GOT3 (cell line): ENCODE measurements at places on chromosomes 2 and 18.

- no peak for DNase-seq
Observed at GRCh38 chr18:39772155-39772919, 2182.7 kb upstream of the PIK3C3 start.

- DNase-seq = no peak
Observed at GRCh38 chr2:180366481-180366880, 359.4 kb upstream of the CWC22 start.

GRCh38 chr2:111698743-111699554 is 185.0 kb downstream of the ANAPC1 start:
- peak; percentile 68 for DNase-seq

GRCh38 chr2:12971581-12972365 is 255.0 kb downstream of the TRIB2 start:
- DNase-seq = no peak

DNA sequence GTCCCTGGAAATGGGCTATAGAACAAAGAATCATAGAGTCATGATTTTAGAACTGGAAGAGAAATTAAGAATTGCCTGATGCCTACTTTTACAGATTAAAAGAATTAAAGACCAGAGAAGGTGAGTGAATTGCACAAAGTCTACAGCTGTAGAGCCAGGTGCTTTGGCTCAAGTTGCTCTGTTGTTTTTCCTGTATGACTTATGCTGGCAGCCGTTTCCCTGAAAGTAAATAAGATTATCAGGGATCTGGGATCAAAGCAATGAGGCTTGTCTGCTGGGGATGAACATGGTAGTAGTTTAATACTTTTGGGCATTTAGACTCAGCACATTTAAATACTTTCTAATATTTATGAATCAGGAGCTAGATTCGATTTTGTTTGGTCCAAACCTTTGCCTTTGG is 166.9 kb downstream of the PRPF40A start:
- DNase-seq = no peak

DNA sequence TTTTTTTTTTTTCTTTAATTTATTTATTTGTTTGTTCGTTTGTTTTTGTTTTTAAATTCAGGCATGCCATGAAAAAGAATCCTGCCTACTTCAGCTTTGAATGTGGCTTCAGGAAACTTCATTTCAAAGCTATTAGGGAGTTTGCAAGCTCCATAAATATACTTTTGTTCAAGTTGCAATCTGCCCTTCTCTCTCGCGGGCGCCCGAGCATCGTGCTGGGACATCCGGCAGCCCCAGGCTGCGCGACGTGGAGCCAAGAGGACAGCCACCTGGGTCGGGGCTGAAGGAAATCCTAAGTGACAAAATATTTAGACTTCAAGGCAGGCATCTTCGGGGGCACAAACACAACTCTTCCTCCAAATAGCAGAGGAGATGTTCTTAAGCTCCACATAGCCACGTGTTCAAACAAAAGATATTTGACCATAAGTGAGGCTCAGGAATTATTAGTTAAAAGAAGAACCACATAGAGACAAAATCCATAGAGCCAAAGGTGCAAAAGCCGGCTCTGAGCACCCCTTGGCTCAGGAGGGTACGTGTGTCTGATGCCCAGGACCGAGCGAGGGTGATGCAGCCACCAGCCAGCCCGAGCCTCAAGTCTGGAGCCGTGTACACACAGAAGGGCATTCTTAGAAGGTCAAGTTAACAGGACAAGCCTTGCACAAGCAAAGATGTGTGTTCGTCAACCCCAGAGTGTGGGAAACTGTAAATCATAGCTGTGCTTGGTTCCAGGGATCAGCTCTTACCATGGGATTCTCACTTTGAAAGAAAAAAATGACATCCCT is 256.5 kb upstream of the SALL3 start:
- DNase-seq = no peak

DNA sequence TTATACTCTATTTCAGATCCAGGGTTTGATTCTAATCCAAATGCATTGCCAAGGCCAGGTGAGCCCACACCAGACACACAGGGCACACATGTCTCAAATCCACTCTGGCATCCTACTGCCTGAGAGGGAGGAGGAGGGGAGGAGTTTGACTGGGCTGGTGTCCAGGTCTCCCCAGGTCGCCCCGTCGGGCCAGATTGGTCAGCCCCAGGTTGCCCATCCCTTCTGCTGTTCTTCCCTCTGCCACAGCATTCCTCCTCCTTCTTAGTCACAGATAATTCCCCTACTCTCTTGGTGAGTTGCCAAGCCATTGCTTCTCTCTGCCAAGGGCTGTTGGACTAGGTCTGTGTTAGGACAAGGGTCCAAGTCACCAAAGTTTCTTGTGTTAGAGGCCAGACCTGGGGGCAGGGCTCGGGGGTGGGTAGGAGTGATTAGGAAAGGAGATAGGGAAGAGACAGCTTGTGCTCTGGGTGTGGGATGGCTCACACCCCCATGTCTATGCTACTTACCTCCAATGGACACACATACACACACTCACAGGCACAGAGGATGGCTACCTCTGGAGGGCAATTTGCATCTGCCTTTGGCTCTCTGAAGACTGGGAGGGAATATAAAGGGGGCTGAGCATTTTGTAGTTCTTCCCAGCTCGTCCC is 2.5 kb upstream of the EGR4 start:
- DNase-seq = no peak

- no peak for DNase-seq
Observed at GRCh38 chr2:32264422-32265105, at the start of gene NLRC4. NLRC4 (minus strand) TSS chr2:32264886; CDS start chr2:32256775, 8,111 bp downstream.

GRCh38 chr2:182807319-182807718 is 59.1 kb downstream of the FRZB start:
- no peak for DNase-seq

DNA sequence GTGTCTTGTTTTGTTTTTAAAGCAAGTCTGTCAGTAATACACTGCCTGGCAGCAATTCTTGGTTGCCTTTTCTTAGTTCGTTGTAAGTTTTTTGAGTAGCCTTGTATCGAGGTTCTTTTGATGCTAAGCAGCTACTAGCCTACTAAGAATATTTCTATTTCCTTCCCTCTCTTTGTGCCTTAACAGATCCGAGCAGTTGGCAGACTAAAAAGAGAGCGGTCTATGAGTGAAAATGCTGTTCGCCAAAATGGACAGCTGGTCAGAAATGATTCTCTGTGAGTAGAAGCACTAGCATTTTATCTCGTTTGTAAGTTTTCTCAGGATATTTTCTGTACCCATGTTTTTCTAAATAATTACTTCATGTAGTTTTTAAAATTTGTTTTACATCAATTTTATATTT is 15.1 kb downstream of the MFF start:
- DNase-seq = no peak

DNA sequence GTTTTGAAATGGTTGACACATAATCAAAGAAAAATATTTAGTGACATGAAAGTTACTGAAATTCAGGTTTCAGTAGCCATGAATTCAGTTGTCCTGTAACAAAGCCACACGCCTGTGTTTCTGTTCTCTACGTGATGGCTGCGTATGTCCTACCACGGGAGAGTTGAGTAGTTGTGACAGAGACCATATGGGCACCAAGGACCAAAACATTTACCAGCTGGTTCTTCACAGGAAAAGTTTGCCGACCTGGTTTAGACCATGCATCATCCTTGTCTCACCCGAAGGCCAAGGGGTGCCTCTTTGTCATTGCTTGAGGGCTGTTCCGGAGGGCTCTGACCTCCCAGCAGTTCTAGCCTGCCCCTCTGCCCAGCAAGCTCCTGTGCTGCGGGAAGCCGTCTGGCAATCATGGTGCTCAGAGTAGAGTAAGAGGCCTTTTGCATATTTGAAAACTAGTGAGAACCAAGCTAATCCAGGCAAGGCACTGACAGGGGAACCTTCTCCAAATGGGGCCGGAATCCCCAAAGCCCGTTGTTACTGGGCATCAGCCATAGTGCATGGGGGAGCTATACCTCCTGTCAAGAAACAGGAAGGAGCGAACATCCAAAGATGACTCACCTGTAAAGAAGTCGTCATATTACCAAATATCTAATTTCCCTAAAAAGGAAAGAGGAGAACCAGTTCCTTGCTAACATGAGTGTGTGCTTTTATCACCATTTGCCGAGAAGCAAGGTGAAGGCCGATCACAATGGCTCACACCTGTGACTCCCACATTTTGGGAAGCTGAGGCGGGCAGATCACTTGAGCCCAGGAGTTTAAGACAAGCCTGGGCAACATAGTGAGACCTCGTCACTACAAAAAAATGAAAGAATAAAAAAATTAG is 92.6 kb upstream of the RAB12 start:
- no peak for DNase-seq

DNA sequence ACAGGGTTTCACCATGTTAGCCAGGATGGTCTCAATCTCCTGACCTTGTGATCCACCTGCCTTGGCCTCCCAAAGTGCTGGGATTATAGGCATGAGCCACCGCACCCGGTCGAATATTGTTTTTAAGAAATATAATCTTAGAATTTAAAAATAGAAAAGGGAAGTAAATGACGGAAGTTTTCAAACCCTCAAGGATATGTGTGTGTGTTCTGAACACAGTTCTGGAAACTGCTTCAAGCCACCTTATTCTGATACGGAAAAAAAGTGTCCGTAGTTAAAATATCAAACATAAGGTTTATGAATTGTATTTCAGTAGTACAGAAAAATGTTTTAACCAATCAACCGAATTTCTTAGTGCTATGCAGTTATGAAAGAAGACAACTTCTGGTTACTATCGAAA is 115.9 kb downstream of the UPP2 start:
- DNase-seq = no peak

DNA sequence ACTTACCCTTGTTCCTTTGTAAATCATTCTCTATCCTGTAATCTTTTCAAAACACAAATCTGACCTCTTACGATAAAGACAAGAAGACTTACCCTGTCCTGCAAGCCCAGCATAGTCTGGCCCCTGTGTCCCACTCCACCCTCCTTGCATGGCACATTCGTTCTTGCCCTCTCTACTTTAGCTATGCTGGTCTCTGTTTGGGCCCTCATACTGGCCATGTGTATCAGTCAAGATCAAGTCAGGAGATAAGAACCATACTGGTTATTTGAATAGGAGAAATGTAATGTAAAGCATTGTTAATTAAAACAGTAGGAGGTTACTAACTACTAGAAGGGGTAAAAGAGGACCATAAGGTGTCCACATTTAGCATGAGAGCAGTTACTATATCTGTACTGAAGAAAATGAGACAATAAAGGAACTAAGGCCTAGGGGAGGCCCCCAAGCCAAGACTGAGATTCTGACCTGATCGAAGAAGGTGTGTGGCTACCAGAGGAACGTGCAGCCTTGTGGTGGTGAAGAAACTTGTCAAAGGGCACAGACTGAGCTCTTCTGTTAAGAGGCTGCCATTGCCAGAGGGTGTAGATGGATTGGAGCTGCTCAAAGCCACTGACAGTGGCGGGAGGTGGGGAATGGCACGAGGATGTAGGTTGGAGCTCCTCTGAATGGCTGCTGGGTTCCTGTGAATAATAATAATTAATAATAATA is 80.8 kb downstream of the KCTD18 start:
- DNase-seq = no peak

GRCh38 chr18:79393635-79394533 is 1.8 kb upstream of the NFATC1 start:
- DNase-seq = peak; percentile 29

- no peak for DNase-seq
Observed at GRCh38 chr2:133525613-133526529, 42.4 kb downstream of the NCKAP5 start.

GRCh38 chr18:56333839-56334238 is 304.6 kb downstream of the TXNL1 start:
- no peak for DNase-seq
